ENCODE measurements at places on chromosomes 4 and X. TPM values are rescaled to one million over a fixed set of nuclear protein-coding genes. Genes with fewer than 3 reads are reported as not detected.

The TGIF2LX gene
- not detected for total RNA-seq

The CENPE gene
- 2.2 TPM for total RNA-seq

The HPGD gene
- 7.5 TPM for total RNA-seq

The ITGB1BP2 gene
- 4.0 TPM for total RNA-seq

GRCh38 chrX:53511322-53511721, 77.2 kb upstream of the HSD17B10 start:
- no peak for DNase-seq

GRCh38 chrX:15418041-15418706, 34.0 kb upstream of the VEGFD start:
- DNase-seq: no peak

DNA sequence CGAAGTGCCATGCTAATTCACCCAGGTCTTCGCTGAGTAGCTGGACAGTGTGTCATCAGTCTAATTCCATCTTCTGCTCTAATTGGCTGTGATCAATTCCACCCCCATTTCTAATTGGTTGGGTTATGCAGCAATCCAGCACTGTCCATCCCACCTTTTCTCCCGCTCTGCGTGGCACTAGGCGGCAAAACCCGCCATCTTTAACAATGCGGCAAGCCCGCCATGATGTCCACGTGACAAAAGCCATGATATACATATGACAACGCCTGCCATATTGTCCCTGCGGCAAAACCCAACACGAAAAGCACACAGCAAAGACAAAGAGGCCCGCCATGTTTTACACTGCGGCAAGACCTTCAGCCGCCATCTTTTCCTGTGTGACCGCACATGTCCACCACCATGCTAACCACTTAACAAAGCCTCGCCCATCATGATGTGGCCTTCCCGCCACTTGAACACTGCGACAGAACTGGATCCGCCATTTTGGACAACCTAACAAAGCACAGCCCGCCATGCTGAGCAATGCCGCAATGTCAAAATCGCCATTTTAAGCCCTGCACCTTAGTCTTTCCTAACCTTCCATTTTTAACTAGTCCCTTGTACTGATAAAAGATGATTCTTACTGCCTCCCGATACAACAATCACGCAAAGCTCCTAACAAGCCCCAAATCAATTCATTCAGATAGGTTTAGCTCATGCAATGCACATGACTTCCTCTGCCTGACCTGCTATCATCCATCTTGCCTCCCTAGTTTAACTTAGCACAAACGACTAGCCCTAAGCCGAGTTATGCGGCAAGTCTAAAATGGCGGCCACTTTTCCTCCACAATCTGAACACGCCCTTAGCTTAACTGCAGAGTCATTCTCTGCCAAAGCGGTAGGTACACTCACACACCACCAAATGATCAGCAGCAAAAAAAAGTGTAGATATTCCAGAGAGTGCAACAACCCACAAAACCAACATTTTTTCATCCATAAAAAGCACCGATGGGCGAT, 288.3 kb downstream of the CHIC1 start:
- peak; percentile 74 for DNase-seq

- no peak for DNase-seq
Measured at GRCh38 chrX:22351966-22352365, 79.3 kb downstream of the CBLL2 start.

GRCh38 chr4:134001057-134001456, 200.5 kb downstream of the PABPC4L start:
- DNase-seq: no peak

DNA sequence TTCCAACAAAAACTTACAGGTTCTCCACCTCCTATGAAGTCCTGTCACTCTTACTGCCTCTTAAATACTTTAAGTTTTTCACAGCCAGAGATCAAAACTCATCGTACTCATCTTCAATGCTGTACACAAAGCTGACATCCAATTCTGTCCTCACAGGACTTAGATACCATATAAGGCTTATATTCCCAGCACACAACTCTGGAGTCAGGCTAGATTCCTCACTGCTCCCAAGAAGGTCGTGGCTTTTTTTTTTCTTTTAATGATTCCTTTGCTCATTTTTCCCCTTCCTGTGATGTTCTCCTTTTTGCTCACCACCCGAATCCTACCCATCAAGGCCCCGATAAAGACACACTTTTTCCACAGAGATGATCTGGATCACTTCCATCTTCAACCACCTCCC, 914 bp downstream of the TRAPPC2 start:
- DNase-seq: no peak

GRCh38 chrX:40380655-40381488, 199.9 kb upstream of the ATP6AP2 start:
- no peak for DNase-seq

- no peak for DNase-seq
Measured at GRCh38 chrX:72621163-72621562, 48.5 kb upstream of the HDAC8 start.

DNA sequence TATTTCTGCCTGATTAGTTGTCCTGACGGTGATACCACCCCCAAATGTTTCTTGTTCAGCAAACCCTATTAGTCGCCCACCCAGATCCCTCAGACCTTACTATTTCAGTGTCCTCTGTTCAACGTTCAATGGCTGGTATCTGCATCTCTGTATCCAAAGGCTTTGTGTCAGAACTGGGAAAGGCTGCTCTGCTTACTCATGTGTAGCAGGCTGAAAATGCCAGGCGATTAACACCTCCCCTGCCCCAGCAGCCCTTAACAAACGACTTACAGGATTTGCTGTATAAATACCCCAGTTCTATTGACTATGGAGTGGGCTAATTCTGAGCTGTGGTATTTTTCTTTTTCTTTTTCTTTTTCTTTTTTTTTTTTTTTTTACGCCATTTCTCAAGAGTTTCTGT, 415.0 kb downstream of the ZNF674 start:
- no peak for DNase-seq

All from T-cell (primary cell).